ENCODE measurements at places on chromosomes 16 and 17.

DNA sequence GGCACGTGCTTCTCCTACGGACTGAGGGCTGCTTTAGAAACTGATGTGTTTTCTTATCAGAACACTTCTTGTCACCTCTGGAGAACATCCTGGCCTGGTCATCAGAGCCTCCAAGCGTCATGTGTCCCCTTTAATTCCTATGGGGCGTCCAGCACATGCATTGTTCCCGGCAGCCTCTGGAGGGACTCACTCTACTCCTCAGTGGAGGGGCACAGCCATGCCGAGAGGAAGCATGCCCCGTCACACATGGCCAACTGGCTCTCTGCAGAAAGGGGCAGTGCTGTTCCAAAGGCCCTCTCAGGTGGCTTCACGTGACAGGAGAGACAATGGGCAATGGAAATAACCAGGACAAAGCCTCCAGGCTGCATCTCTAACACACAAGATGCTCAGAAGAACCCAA lies 31.8 kb downstream of the CDRT15L2 start:
- no peak for DNase-seq

- no peak for DNase-seq
Measured at GRCh38 chr17:51322390-51323029, 62.2 kb downstream of the UTP18 start.

DNA sequence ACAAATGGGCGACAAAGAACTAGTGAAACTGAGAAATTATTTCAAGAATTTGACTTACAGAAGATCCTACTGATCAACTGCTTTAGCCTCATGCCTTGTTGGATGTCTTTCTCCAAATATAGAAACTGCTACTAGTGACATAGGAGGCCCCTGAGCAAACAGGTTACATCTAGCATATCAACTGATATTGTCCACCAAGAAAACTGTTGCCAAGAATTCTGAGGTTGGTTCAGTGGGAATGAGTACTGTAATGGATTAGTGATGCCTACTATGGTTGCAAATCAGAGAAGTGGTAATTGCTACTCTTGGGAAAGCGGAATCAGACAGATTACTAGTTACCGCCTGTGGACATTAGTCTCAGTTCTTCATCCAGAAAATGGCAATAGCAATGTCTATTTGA lies 10.0 kb downstream of the CDC27 start:
- no peak for DNase-seq

- DNase-seq: no peak
Measured at GRCh38 chr16:57192720-57193486, 6.8 kb downstream of the RSPRY1 start.

DNA sequence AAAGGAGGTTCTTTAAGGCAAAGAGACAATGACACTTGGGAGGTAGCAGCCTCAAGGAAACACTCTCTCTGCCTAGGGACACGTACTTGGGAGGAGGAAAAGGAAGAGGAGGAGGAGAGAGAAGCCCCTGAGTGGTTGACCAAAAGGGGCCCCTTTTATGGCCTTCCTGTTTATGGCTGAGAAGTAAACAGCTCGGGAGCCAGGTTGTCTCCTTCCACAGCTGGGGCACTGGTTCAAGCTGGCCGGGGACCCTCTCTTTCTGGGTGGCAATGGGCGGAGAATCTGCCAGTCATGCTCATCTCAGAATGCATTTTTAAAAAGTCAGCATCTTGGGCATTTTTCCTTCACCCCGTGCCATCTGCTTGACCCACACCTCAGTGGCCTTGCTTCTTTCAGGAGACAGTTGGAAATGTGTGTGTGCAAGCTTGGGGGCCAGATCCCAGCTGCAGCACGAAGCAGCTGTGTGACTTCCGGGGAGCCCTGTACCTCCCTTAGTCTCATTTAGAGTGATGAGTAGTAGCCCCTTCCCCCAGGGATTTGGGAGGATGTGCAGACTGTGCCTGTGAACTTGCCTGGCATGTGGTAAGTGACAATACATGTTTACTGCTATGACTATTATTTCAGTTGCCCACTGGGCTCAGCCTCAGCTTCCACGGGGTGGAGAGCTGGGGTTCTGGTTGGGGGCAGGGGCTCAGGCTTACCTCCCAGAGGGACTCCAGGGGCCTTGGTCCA lies 33.8 kb upstream of the SALL1 start:
- DNase-seq: no peak

DNA sequence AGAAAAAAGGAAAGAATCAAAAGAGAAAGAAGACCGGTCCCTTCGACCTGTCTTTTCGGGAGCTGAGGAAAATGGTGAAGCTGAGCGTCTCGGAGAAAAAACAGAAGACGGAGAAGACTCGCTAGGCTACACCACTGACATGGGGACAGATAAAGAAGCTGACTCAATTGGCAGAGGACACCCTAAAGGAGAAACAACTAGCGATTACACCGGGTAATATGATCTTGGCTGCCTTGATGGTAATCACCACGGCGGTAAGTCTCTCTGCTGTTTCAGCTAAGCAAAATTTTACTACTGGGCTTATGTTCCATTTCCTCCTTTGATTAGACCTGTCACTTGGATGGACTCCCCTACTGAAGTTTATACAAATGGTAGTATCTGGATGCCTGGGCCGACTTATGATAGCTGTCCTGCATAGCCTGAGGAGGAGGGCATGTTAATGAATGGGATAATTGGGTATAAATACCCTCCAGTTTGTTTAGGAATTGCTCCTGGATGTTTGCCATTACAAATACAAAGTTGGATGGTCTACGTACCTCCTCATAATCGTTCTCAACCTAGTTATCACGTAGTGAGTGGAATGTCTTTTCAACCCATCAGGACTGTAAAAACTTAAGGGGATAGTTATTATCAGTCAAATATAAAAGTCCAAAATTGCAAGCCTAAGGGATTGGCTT lies 24.1 kb downstream of the ALOX15B start:
- DNase-seq: no peak

DNA sequence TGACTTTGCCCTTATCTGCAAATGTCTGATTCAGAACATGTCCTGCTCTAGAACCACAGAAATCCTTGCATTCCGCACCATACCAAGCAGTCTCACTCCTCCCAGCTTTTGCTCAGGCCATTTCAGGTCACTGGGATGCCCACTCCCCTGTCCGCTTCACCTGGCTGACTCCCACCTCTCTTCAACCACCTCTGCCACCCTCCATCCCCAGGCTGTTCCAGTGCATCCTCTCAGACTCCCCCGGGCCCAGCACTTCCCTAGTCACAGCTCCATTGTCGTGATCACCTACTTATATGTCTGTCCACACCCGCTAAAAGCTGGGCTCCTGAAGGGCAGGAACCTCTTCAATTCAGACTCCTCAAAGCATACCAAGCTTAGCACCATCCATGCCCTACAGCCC lies 58.4 kb upstream of the CDH5 start:
- DNase-seq: no peak

DNA sequence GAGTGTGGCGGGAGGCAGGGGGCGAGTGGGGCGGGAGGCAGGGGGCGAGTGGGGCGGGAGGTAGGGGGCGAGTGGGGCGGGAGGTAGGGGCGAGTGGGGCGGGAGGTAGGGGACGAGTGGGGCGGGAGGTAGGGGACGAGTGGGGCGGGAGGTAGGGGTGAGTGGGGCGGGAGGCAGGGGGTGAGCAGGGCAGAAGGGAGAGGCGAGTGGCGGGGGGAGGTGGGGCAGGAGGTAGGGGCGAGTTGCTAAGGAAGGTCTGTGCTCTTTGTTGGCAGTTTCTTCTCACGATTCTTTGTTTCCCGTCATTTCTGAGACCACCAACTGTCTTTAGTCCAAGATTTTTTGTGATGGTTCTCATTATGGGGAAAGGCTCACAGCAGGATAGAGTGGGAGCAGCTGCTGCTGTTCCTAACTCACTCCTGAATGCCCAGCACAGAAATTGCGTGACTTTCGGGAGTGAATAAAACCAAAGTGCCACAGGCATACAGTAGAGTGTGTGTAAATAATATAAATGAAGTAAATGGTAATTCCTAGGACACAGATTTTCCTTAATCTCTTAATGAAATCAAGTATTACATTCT lies 44.7 kb downstream of the COG7 start:
- DNase-seq: no peak

DNA sequence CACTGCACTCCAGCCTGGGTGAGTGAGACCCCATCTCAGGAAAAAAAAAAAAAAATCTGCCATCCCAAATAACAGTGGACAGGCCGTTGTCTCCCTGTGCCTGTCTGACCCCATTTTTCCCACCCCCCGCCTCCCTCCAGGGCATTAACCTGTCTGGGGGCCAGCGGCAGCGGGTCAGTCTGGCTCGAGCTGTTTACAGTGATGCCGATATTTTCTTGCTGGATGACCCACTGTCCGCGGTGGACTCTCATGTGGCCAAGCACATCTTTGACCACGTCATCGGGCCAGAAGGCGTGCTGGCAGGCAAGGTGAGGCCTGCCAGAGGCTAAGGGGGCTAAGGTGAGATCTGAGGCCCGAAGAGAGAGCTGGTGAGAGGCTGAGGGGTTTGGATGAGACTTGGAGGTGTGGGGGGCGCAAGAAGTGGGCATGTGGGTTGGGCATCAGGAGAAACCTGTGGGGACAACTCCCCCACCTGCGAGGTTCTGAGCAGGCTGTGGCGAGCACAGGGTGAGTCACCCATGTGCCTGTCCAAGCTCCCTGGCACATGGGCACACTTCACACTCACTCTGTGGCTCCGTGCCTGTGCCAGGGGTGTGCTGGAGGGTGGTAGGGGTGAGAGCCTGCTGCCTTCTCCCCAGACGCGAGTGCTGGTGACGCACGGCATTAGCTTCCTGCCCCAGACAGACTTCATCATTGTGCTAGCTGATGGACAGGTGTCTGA lies 34.7 kb downstream of the ANKRD40 start:
- no peak for DNase-seq

GRCh38 chr17:75843577-75844529 lies at the start of gene UNC13D:
Gene UNC13D (minus strand): TSS chr17:75844404. CDS start chr17:75844337, 67 bp downstream.
- no peak for DNase-seq

DNA sequence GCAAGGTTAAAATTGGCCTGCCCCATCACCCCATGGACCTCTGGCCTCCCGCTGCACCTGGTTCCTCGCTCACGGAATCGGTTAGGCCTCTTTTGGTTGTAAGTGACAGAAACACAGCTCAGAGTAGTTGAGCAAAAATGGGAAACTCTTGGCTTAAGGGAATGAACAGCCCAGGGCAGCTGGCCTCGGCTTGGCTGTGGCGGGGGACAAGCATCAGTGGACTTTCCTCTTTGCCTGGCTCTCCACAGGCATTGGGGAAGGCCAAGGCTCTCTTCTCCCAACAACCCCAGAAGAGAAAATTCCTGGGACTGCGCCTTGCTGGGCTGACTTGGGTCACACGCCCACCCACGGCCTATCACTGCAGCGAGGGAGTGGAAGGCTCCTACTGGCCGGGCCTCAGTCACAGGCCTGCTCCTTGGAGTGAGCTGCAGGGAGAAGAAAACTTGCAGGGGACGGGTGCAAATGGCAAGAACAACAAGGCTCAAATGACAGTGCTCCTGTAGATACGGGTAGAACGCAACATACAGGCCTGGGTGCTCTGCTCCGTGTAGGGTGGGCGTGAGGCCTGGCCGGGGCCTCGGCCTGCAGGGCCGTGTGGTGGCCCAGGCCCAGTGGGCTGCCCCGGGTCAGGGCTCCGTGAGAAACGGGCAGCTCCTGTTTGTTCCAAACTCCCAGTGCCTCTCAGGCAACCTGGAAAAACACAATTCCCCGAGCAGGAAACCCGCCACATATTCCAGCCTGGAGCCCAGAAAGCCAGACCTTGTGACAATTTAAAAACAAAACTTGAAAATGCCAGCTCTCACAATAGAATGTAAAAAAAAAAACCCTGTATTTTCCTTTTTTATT lies 25.0 kb upstream of the ATP2A3 start:
- no peak for DNase-seq

GRCh38 chr17:83086907-83087787 lies 7.7 kb downstream of the METRNL start:
- no peak for DNase-seq

DNA sequence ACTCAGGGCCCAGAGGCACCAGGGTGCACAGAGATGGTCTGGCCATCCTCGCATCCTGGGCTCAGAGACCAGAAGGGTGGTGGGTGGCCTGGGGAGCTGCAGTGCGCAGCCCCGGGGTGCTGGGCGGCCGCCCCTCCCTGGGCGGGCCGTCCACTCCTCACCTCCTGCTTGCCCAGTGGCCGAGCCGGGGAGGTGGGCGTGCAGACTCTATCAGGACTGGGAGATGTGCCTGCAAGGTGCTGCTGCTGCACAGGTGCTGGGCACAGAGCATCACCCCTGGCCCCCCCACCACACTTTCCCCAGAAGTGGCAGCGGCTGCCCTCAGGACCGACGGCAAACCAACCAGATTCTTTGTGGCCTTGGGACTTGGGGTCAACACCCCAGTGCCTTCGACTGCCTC lies at the start of gene SCN4A:
SCN4A (minus strand) TSS at position 123 of the 400 bp plus-strand sequence; CDS start at position 46, 77 bp downstream.
- no peak for DNase-seq

DNA sequence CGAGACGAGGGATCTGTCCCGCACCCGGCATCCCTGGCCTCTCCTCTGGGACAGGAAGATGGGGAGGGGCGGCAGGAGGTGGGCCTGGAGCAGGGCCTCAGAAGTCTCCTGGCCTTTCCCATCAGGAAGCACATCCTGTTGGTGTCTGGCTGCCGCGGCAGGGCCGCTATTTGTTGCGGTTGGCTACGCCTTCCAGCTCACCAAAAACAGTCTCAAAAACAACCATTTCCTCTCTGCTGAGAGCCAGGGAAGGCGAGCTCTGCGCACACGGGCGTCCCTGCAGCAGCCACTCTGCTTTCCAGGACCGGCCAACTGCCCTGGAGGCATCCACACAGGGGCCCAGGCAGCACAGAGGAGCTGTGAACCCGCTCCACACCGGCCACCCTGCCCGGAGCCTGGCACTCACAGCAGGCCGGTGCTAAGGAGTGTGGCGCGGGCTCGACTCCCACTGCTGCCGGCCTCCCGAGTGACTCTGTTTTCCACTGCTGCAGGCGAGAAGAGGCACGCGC lies at the start of gene TMEM204:
TMEM204 (plus strand) TSS at position 224 of the 509 bp plus-strand sequence. CDS start 610 bp downstream, outside the sequence.
- no peak for DNase-seq

- no peak for DNase-seq
Measured at GRCh38 chr16:88023786-88024185, 72.6 kb downstream of the BANP start.

- no peak for DNase-seq
Measured at GRCh38 chr16:27920391-27920891, 143.1 kb downstream of the GSG1L start.

GRCh38 chr17:71349908-71350600 lies 770.8 kb upstream of the SOX9 start:
- no peak for DNase-seq

GRCh38 chr17:19397556-19398041 lies 10.6 kb upstream of the MFAP4 start:
- no peak for DNase-seq

GRCh38 chr17:68587847-68588246 lies 13.3 kb downstream of the FAM20A start:
- DNase-seq: no peak

GRCh38 chr16:86357950-86358349 lies 152.4 kb upstream of the FOXF1 start:
- DNase-seq: no peak

- no peak for DNase-seq
Measured at GRCh38 chr17:32807577-32807976, 69.3 kb downstream of the MYO1D start.

DNA sequence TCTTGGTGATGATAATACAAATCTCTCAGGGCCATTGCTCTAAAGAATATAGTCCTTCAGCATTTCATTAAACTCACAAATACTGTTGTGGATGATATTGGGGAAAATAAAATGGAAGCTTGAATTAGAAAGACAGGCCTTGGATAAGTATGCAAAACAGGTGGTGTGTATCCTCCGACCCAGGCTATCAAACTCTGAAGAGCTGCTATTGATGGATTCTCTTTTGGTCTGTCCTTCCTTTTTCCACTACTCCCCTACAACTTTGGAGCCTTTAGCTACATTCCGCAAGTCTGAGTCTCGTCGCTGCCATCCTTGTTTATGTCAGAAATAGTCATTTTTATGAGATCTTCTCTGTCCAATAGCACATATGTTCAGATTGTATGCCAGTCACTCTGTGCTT lies 351.6 kb downstream of the KCNJ2 start:
- DNase-seq: no peak
